ENCODE measurements at places on chromosomes 1 and 21.

- DNase-seq = no peak
Observed at GRCh38 chr1:199512037-199512710, 515.3 kb upstream of the NR5A2 start.

GRCh38 chr1:243233908-243234307 lies 21.2 kb downstream of the CEP170 start:
- no peak for DNase-seq

DNA sequence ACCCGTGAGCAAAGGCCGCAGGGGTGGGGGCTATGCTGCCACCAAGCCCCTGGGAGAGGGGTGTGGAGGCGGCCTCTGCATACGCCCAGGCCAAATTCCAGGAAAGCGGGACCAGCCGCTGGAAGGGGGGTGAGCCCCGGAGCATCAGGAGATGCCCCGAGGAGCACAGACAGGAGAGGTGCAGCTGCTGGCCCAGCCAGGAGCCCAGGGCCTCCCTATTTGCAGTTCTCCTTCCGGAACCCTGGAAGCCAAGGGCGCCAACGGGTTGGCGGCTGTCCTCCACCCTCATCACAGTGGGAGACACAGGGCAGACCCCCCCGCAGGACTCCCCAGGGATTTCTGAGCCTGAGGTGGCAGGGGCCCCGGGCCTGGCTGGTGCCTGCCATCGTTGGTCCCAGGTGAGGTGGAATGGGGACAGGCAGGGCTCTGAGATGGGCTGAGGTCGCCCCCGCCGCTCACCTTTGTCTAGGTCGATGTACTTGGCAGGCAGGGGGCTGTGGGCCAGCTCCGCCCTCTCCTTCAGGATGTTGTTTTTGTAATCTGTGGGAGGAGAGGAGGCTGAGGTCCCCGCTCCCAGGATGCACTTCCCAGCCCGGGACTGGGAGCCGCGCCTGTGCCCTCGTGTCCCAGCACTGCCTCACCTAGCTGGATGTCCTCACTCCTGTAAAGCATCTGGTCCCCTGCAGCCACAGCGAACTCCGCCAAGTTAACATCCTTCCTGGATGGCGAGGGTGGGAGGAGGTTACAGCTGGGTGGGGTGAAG lies 4.4 kb upstream of the DVL1 start:
- no peak for DNase-seq

DNA sequence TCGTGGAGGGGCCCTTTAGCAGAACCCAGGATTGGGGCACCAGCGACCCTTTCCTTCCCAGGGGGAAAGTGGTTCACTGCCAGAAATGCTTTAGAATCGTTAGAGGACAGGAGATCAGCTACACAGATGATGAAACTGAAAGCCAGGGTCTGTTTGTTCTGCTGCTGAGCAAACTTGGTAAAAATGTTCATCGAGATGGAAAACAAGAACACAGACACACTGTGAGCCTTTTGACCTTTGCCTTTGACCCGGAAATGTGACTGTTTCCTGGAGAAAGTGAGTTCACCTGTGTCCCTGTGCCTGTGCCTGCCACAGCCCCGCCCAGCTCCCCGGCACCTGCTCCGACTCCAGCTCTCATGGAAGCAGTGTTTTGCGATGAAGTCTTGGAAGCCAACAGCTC lies 234.3 kb downstream of the CAMTA1 start:
- DNase-seq = no peak

GRCh38 chr1:30732277-30732996 lies 9.1 kb upstream of the MATN1 start:
- DNase-seq = peak; percentile 54

- no peak for DNase-seq
Observed at GRCh38 chr1:208600456-208601190, 356.4 kb upstream of the PLXNA2 start.

DNA sequence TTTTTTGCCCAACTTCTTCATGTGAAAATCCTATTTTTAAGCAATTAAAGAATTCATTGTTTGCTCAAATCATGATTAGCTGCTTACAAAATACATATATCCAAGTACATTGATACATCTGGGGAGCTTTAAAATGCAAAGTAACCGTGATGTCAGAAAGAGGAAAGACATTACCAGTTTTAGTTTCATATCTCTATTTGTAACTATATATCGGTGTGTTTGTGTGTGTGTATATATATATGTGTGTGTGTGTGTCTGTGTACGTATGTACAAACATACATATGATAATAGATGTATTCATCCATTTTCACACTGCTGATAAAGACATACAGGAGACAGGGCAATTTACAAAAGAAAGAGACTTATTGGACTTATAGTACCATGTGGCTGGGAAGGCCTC lies 310.1 kb downstream of the DPYD start:
- DNase-seq = no peak

GRCh38 chr1:221897321-221897721 lies 155.4 kb upstream of the DUSP10 start:
- no peak for DNase-seq

DNA sequence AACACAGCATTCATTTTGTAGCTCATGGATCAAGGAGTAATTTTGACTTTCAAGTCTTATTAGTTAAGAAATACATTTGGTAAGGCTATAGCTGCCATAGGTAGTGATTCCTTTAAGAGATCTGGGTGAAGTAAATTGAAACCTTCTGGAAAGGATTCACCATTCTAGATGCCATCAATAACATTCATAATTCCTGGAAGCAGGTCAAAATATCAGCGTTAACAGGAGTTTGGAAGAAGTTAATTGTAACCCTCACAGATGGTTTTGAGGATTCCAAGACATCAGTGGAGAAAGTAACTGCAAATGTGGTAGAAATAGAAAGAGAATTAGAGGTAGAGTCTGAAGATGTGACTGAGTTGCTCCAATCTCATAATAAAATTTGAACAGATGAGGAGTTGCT lies 216.6 kb downstream of the GREM2 start:
- no peak for DNase-seq
